ENCODE measurements at places on chromosomes 5 and 9.

DNA sequence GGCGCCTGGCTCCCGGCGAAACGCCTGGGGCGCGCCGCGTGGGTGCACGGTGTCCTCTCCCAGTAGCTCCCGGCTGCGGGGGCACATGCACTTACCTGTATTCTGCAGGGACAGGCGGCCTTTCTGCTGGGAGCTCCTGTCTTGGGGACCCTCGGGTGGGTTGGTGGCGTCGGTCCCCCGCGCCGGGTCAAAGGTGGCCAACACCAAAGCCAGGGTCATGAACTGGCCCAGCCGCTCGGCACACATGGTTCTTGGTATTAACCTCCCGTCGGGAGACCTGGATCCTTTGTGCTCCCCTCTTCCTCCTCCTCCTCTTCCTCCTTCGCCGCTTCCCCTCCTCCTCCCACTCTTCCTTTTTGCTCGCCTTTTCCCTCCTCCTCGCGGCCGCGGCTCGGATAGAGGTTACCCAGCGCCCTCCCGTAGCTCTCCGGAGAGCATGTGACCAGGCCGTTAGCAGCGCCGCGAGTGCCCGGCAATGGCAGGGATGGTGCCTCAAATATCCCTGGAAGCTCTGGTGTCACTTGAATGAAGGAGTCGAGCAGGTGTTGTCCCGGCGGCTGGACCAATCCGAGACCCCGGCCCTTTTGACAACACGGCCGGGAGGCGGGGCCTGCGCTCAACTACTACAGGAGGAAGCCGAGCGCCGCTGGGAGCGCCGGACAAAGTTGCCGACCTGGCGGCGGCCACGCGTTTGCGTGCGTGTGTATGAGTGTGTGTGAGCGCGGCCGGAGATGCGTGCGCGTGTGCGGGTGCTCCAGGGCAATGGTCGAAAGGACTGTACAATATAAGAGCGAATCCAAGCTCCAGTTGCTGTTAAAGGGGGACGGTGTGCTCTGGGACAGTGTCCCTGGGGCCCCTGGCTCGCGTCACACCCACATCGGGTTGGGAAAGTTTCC, at the start of gene STC2:
STC2 (minus strand) TSS at position 467 of the 896 bp plus-strand sequence; CDS start at position 246, 221 bp downstream.
- DNase-seq: no peak

DNA sequence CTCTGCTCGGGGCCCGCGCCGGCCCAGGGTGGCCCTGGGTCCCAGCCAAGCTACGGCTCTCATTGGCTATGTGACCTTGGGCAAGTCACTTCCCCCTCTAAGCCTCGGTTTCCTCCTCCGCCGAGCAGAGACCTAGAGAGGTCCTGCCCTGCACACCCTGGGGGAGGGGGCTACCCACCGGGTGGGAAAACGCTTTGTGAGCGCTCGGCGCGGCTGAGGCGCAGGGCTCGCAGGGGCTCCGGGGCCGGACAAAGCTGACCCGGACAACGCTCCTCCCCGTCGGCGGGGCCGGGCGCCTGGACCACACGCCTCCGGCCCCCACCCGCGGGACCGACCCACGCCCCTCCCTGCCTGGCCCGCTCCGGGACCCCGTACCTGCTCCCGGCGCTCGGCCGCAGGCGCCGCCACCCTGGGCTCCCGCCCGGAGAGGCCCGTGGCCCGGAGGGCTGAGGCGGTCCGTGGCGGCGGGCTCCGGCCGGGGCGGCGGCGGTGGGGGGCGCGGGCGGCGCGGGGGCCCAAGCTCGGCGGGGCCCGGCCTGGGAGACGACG, 85.7 kb upstream of the MELK start:
- no peak for DNase-seq

- DNase-seq: no peak
Measured at GRCh38 chr5:159132429-159133040, 32.8 kb upstream of the EBF1 start.

DNA sequence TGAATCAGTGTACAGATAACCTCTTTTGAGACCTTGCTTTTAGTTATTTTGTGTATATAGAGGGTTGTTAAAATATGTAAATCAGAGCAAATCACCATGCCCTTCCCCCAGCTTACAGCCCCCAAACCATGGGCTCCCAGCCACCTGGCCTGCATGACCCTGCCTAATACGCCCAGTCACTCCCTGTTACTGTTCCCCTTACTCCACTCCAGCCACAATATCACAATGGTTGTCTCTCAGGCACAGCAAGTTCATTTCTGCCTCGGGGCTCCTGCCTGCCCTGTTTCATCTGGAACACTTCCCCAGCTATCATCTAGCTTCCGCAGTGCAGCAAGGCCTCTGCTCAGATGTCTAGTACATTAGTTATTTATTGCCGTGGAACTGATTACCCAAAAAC, 5.0 kb upstream of the CARD19 start:
- no peak for DNase-seq

DNA sequence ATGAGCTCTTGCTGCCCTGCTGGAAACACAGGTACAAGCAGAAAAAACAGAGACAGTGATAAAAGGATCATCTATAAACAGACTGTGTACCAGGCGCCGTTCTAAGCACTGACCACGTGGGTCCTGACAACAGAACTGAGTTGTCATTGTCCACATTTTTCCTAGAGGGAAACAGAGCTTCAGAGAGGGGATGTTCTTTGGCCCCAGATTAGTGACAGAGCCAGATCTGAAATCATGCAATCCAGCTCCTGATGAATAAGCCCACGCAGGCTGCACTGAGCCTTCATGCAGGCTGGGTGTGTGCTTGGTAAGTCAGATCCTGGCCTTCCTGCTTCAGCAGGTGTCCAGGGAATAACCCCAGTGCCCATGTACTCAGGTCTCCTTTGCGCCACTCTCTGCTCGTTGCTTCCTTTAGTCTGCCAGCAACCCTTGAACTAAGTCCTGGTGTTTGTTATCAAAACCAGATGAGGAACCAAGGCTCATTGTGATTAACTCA, 22.8 kb upstream of the TCF7 start:
- no peak for DNase-seq

- DNase-seq: no peak
Measured at GRCh38 chr5:93343570-93343969, 237.4 kb downstream of the NR2F1-AS1 start.

DNA sequence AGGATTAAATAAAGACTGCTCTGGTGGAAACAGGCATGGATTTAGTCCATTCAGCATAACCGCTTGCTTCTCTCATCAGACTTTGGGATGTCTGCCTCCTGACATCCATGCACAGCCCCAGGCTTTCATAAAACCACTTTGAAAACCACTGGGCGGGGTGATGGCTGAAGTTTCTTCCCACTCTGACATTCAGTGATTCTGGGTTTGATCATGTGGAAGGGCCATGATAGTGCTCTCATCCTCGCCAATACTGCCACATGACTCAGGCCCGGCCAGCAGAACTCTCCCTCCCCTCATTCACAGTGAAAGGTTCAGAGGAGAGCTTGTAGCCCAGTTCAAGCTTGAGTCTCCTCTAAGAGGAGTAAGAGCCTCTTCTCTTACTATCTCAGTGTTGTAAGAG, 29.6 kb upstream of the GLRA1 start:
- DNase-seq: no peak

- DNase-seq: no peak
Measured at GRCh38 chr9:2765250-2765880, 48.1 kb downstream of the KCNV2 start.

DNA sequence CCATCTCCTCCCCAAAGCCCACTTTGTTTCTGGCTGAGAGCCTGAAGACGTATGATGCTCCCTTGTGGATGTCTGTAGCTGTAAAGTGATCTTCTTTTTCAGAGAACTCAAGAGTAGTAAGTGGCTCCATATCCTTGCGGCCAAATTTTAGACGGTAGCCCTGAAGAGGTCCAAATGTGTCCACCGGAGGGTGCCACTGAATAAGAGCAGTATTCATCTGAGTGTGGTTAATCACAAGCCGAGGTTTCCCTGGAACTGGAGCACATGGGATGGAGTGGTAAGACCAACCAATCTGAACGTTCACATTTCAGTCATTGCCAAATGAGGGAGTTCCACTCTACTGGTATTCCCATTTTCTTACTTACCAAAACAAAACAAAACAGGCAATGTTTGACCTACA, 686.5 kb upstream of the DMAC1 start:
- DNase-seq: peak; percentile 16

DNA sequence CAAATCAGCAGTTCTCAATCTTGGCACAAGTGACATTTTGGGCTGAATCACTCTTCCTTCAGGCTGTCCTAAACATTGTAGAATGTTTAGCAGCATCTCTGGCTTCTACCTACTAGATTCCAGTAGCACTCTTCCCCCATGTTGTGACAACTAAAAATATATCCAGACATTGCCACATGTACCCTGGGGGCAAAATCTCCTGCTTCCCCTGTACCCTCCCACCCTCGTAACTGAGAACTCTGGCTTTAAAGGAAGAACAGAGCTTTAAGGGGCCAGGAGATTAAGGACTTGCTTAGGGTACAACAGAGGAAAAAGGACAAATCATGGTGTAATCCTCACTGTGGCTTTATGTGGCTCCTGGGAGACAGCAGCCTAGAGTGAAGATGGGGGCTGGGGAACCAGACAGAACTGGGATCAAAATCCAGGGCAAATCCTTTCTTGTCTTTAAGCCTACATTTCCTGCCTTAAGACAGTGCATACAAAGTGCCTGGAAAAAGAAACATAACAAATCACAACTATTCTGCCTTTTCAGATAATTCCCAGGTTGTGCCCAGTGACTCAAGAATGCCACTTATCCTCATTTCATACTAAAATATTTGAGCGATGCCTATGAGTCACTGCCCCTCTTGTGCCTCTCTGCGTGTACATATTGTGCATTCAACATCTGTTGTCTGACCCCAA, 109.3 kb downstream of the DAPK1 start:
- no peak for DNase-seq

DNA sequence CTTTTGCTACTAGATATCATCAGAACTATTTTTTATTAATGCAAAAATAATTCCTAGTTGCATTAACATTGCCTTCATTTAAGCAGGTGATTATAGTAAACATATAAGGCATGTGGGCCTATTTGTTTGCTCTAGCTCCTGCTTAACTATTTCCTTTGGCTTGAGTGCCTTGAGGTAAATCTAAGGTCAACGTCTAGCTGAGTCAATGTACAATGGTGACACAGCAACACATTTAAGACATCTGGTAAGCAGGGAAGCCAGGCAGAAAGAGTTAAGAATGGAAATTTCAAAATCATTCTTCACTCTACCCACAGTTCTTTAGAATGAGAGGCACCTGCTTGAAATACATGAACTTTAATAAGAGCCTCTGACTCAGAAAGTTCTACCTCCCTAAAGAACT, 111.9 kb upstream of the FST start:
- no peak for DNase-seq

DNA sequence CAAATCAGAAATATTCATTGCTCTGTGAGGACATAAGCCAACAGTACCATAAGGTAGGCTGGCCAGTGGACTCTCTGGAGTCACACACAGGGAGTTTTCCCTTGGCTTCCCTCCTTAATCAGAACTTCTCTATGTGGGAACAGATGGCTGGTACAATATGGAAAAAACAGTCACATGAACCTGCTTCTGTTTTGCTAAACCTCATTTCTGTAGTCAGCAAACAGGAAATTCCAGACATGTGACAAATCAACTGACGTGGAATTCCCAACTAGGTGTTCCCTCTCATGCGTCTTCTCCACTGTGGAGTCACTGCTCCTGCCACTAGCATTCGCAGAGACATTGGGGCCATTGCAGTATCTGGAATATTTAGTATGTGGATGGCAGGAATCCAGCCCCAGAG, 617.6 kb downstream of the KIF4B start:
- DNase-seq: no peak

- no peak for DNase-seq
Measured at GRCh38 chr5:68452286-68452685, 236.7 kb downstream of the PIK3R1 start.

- DNase-seq: no peak
Measured at GRCh38 chr9:126615245-126615790, 1.6 kb downstream of the LMX1B start.

DNA sequence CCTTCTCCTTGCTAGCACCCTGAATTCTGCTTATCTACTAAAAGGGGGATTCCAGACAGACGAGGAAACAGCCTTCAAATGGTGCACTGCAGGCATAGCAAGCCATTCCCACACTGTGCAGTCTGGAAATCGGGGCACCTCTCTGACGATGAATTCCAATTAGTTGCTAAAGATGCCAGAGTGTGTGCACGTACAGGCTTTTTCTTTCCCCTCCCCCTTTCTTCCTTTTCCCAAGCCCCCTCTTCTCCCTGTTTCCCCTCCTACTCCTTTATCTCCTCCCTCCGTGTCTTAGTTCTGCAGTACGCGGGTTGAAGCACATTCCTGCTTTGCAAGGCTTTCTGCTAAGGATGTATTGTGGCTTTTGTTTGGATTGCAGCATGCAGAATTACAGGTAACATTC, at the start of gene GPR21:
GPR21 (plus strand) TSS at position 316 of the 400 bp plus-strand sequence. CDS start 900 bp downstream, outside the sequence.
- no peak for DNase-seq

GRCh38 chr5:82364497-82364896, 86.3 kb upstream of the RPS23 start:
- no peak for DNase-seq

DNA sequence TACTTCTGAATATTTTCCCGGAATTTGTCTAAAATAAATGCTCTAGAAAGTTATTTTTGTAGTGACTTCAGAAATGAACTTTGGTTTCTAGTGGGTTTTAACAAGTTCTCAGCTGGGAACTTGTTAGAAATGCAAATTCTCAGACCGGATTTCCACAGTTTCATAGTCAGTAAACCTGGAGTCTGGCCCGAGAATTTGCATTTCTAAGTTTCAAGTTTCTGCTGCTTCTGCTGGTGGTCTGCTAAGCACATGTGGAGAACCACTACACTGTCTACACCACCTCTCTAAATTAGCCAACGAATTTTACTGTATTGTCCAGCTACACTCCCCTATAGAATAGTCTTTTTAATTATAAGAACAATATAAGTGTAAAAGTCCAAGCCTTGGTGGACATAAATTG, 208.0 kb downstream of the CHSY3 start:
- no peak for DNase-seq

DNA sequence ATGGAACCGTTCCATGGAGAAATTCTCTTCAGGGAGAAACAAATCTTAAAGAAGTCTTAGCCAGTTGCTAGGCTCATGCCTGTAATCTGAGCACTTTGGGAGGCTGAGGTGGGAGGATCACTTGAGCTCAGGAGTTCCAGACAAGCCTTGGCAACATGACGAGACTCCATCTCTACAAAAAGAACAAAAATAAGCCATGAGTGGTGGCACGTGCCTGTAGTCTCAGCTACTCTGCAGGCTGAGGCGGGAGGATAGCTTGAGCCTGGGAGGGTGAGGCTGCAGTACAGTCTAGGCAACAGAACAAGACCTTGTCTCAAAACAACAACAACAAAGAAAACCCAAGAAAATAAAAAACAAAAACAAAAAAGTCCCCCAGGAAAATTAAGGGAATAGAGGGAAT, 8.2 kb downstream of the HSPB3 start:
- no peak for DNase-seq

DNA sequence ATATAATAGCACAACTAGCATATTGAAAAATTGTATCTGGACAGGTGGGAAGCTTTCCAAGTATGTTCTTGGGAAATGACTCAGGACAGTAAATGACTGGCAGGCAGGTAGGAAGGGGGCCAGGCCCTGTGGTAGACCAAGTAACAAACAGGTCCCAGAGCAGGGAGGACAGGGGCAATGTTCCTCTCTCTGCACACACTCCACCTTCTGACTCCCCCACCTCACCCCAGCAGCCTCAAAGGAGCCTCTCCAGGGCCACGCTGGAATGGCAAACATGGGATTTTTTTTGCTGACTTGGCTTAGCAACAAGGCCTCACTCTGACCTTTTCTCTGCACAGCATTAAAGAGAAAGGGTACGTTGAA, 31.1 kb upstream of the IQGAP2 start:
- DNase-seq: no peak

Data from NCI-H1436 (cell line).